Kasumi-1 (cell line): ENCODE measurements at places on chromosomes 2 and 18.

GRCh38 chr2:222960126-222960525, 91.9 kb upstream of the KCNE4 start:
- DNase-seq: no peak

- DNase-seq: peak; percentile 64
Measured at GRCh38 chr2:174682007-174682577, 82.2 kb downstream of the CHRNA1 start.

DNA sequence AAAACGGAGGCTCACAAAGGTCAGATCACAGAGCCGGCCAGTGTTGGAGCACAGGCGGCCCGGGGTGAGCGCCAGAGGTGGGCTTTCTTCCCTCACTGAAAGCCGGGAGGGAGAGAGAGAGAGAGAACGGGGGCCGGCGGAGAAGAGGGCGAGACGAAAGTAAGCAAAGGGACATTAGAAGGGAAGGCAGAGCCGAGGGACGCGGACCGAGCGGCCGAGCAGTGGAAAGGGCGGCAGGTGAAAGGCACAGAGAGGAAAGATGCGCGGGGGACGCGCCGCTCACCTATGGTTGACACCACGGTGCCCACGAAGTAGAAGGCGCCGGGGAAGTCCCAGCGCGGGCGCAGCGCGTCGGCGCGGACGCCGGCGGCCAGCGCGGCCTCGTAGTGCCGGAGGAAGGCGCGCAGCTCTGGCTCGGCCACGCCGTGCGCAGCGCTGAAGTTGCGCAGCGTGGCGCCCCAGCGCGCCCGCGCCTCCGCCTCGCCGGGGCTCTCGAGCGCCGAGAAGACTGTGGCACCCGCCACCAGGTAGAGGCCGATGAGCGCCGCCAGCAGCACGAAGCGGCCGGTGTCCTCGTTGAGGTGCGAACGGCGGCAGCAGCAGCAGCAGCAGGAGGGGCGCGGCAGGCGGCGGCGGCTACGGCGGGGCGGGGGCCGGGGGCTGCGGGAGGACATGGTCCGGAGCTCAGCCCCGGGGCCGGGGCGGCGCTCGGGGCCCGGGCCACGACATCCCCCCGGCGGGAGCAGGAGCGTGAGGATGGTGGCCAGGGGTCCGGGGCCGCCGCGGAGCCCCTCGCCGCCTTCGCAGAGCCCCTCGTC, 166.9 kb downstream of the MSH2 start:
- DNase-seq: no peak

DNA sequence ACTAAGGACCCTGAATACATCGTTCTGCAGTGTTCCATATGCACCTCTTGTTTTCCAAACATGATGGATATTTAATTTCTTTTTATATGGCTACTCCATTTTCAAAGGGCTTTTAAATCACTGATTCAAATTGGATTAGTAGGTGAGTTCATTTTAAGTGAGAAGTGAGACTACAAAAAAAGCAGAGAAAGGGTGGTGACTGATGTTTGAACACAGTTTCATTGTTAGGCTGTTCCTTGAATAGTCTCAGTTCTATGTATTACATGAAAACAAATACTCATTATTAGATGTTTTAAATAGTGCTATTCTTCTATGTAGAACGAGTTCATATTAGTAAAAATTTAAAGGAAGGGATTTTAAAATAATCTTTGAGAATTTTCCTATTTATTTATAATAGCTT, 72.7 kb upstream of the STON1 start:
- no peak for DNase-seq

DNA sequence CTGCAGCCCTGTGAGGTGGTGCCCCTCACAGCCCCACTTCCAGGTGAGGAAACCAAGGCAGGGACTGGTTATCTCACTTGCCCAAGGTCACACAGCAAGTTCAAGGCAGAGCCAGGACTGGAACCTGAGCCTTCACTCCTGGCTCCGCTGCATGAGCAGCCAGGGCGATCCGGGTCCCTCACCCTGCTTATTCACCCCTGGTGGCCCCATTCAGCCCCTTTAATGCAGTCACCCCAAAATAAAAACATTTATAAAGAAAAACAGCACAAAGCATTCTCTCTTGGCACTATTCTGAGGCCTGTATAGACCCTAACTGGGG, 57.3 kb downstream of the POLR1A start:
- DNase-seq: no peak

DNA sequence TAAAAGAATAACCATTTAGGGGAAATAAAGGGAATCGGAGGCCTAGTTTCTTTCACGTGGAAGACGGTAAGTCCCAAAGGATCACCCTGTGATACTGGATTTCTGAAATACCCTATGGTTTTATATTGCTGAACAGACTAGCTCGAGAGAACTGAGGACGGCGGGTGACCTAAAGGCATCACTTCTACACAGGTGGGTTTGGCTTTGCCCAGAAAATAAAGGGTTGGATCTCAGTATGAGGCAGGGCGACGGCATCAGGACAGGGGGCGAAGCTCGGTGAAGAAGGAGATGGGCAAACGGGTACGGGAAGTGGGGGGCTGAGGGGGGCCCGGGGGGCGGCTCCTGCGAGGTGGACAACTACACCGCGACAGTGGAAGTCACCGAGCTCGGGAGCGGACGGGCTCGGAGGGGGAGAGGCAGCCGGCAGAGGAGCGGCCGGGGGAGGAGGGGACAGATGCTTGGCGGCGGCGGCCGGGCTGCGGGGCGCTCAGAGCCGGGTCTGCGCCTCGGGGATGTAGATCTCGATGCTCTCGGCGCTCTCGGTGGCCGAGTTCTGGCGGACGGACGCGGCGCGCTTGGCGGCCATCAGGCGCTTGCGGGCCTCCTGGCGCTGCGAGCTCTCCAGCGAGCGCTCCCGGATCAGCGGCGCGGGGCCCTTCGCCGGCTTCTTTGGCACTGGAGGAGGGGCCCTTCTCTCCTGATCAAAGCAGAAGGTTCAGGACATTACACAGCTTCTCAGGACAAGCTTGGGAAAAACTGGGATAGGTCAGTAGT, 48.9 kb downstream of the TGIF1 start:
- no peak for DNase-seq

GRCh38 chr18:79864006-79864725, 66.4 kb downstream of the KCNG2 start:
- no peak for DNase-seq

GRCh38 chr2:119423811-119424210, 7.8 kb upstream of the TMEM37 start:
- DNase-seq: no peak

DNA sequence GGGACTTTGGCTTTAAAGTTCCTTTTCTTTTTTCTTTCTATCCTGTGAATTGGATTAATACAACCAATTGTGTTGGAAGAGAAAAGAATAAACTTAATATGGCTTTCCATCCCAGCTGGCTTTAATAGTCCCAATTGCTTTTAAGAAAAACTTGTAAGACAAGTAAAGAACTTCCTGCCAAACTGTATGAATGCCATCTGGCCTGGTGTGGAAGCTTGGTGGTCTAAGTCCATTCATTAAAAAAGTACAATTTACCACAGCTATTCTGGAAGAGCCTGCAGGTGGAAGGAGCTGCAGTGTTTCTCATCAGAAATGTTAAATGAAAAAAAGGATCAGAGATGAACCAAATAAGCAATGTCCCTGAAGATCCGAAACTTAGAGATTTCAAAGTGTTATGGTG, 103.9 kb downstream of the KLHL14 start:
- no peak for DNase-seq

GRCh38 chr2:171412571-171413175, 21.1 kb downstream of the METTL8 start:
- no peak for DNase-seq

GRCh38 chr18:8224576-8224975, 384.7 kb upstream of the RAB12 start:
- no peak for DNase-seq

DNA sequence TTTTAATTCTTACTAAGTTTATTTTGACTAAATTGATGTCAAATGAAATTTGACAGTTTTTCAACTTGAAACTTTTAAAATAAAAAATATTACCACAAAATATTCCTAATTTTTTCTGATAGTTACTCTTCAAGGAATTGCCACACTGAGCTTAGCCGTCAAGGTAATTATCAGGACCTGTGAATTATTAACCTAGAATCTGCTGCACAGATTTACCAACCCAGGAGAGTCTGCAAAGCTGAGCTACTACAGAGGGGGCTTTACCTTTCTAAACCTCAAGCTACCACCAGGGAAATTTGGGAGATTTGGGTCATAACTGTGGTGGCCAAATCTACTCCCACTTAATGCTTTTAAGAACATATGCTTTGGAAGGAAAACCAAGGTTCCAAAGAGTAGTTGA, 324.6 kb downstream of the CCDC178 start:
- DNase-seq: no peak

DNA sequence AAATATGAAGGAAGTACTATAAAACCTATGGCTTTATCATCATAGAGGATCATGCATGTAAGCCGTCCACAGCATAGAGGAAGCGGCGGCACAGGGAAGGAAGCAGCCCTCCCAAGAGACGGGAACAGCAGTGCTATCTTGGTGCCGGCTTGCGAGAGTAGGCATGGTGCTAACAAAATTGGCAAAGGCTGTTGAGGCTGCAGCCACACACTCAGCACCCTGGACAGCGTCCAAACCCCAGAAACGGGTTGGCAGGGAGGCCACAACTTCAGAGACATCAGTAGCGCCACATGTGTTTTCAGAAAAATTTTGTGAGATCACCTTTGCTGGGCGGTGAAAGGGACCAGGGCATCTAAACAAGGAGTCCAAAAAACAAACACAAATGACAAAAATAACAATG, 37.7 kb downstream of the NETO1 start:
- DNase-seq: peak; percentile 41
